Chondrocyte (in vitro differentiated cells): ENCODE measurements at places on chromosomes 4 and X. TPM values are rescaled to one million over a fixed set of nuclear protein-coding genes. Genes with fewer than 3 reads are reported as not detected.

DNA sequence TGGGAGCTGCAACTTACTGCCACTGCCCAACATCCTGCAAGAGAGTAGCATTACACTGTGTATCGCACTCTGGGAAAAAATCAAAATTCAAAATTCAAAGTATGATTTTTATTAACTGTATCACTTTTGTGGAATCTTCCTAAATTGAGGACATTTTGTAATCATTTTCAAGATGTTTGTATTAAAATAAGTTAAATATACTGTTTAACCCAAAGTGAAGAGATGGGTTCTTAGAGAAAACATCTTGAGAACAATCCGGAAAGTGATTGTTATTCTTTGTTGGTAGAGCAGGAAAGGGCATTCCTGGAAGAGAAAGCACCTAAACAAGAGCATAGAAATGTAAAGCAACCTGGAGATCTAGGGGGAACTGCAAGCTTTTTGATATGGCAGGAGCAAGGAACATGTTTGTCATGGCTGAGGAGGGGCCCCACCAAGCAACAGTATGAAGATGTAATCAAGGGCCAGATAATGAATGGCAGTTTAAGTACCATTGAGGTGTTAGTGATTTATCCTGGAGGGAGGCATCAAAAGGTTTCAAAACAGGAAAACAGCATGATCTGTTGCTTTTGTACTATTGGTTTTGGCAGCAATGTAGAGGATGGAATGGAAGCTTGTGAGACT lies 14.1 kb upstream of the SEC24D start:
- H3K27me3 ChIP-seq = no peaks in the 10 kb centered on the region
- no peaks in the 10 kb centered on the region for H3K36me3 ChIP-seq
- DNase-seq = no peak

COX7B2 gene
- total RNA-seq = not detected in 3 replicates

MAGEA2B gene
- not detected in 3 replicates for total RNA-seq

- no peaks in the 10 kb centered on the region for H3K27me3 ChIP-seq
- H3K36me3 ChIP-seq = no peaks in the 10 kb centered on the region
- DNase-seq = no peak
- H3K27ac ChIP-seq = no peak overlapping the region
- no peaks in the 10 kb centered on the region for H3K4me1 ChIP-seq
These were observed 33.7 kb upstream of the NEIL3 start for GRCh38 chr4:177275999-177276398.
